ENCODE measurements at places on chromosomes 5 and 9.

DNA sequence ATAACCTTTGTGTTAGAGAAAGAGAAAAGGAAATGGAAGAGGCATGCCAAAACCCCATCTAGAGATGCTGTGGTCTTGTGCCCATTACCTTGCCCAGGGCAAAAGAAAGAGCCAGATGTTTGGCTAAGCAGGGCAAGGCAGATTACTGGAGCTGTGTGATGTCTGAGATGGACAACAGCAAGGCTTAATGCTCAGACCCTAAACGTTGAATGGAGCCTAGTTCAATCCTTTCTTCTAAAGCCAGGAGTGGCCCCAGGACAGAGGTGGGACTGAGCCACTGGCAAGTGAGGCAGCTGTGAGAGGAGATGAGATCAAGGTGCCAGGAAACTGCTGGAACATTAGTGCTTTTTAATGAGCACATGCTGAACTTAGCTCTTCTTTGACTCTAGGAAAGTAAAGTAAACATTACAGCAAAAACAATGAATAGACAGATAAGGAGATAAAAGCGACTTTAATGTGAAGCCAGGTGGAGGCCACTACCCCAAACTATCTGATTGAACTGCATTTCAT is 143.0 kb upstream of the EGFLAM start:
- no peak for DNase-seq

DNA sequence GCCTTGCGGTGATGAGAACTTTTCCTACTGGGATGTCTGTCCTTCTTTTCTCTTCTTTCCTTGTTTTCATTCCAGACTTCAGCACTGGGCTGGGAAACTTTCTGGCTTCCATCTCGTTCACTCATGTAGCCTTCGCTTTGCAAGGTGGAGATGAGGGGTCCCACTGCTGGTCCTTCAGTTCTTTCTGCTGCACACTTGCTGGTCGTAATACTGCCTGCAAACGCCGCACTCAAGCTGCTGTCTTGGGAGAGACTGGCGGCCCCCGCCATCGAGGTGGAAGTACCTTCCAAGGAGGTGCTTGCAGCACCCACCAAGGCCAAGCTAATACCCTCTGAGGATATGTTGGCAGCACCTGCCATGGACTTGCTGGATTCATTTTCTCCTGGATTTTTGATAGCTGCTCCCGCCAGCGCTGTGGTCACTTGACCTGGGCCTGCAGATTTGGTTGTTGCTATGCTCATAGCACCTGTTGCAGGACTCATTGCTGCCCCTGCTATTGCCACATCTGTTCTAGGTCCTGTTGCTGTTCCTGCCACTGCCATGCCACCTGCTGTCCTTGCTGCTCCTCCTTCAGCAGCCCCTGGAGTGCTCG is 3.0 kb downstream of the GARIN3 start:
- DNase-seq, result no peak

DNA sequence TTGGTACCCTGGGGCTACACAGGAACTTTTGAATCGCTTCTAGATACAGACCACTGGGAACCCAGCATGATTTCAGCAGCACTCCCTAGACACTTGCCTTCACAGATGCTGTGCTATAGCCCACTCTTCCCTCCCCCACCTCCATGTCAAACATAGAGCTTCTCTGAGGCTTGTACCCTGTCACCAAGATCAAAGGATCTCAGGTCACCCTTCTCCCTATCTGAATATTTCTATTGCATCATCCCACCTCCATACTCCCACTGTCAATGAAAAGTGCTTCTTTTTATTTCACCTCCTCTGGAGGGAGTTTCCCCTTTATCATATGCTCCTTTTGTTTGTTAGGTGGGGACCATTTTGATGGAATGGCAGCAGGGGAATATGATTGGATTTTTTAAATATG is 29.2 kb upstream of the PHF24 start:
- DNase-seq, result no peak

DNA sequence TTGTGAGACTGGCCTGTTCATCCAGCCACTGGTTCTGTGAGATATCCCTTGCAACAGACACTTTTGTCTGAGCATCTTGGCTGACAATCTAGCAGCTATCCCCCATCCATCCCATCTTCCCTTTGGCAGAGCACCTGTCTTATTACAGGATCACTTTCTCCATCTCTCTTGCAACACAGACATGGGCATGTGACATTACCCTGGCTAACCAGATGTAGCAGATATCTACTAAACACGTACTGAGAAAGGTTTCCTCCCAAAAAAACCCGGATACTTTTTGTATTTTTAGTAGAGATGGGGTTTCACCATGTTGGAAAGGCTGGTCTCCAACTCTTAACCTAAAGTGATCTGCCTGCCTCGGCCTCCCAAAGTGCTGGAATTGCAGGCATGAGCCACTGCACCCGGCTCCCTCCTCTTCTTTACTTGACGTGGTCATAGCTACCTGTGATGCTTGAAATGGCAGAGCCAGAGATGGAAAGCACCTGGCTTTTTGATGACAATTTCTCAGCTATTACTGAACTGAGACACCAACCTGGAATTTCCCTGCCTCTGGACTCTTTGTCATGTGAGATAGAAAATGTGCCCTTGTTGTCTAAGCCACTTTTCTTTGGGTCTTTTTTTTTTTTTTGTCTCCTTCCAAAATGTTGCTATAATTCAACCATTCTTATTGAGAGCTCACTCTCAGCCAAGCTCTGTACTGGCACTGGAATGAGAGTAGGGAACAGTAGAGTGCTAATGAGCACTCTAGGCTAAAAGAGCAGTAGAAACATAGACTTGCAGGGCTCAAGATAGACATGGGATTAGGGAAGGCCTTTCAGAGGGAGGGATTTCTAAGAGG is 32.6 kb downstream of the FNBP1 start:
- no peak for DNase-seq

DNA sequence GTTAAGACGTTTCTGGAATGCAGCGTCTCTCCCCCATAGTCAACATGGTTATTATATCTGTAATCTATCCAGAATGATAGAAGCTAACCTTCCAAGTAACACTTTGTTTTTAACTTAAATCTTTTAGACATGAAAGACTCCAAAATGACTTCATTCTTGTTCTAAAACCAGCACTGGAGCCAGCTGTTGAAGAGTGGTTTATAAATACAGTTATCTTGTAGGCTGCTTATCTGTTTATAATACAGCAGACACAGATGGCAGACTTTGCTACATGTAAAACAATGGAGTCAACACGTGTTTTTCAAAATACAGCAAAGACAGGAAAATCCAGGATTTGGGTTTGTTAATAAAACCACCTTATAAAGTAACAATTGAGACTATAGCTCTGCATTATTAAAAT is 48.8 kb upstream of the RETREG1 start:
- DNase-seq, result no peak

GRCh38 chr5:173315495-173316338 is 12.5 kb downstream of the STC2 start:
- peak; percentile 70 for DNase-seq

DNA sequence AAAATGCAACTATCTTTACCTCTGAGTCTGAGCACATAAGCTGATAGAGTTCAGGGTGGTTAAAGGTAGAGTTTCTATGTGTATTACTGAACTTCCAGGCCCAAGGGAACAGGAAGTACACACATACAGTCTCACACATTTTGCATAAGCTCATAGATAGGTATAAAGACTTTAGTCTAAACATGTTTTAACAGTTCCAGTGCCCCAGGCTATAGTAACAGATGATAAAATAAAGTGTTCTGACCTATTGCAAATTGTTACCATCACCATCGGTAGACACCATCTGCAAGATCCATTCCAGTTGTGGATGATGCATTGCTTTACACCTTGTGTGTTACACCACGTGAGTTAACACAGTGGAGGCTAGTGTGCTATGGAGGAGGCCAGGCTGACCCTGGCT is 95.8 kb downstream of the TMEM174 start:
- DNase-seq, result no peak

DNA sequence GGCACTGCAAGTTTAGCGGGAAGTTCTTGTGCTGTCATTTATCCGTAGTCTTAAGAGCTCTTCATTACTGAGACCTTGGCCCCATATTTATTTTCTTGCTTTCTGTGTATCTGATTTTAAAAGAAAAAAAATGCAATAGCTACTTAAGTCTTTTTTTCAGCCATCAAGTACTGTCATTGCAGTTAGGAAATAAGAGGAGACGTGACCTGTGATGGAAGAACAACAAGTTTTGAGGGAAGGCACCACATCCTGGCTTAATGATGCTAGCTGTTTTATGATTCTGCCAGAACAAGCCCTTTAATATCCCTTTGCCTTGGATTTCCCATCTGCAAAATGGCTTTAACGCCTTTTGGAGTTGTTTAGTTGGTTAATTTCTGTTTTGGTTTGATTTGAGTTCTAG is 3.8 kb downstream of the RGMB start:
- no peak for DNase-seq

DNA sequence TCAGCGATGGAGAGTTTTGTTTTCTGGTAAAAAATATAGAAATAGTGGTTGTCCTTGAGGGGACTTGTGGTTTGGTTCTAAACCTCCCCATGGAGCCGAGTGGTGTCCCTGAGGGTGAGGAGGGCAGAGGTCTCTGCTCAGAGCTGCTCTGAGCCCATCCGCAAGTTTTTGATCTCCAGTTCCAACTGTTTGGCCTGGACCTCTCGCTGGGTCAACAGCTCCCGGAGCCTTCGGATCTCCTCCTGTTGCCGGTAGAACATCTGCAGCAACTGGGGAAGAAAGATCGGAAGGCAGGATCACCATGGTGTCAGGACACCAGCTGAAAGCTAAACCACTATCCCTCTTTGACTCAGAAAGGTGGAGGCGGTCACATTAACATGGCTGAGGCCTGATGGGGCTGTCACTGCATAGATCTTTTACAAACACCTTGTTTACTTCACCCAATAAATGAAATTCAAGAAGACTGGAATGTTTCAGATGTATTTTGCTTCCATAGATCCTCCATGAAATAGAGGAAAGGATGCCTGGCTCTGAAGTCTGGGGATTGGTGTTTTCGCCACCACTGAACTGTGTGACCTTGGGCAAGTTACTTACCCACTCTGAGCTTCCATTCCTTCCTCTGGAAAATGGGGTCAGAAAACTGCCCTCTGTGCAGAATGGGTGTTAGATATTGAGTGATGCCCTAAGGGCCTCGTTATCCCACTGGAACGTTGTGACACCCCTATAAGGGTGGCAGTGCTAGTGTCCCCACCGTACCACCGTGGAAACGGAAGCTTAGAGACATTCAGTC is 5.8 kb upstream of the TRIM14 start:
- no peak for DNase-seq

GRCh38 chr9:1303932-1304331 is 253.8 kb downstream of the DMRT2 start:
- DNase-seq, result no peak

DNA sequence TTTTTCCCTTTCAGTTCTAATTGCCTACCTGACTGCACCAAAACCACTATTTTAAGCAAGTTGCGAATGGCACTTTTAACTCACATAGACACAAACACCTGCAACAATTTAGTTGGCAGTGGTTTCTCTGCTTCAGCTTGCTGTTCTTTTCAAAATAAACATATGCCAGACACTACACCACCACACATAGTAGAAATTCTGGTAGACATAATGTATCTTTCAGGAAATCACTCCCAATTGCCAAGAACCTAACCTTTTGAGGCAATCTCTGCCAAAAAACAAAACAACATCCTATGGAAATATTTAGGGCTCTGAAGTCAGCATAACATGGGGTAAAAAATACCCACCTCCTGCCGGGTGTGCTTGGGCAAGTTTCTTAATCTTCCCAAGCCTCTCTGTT is 27.7 kb downstream of the GLIS3 start:
- DNase-seq, result no peak

DNA sequence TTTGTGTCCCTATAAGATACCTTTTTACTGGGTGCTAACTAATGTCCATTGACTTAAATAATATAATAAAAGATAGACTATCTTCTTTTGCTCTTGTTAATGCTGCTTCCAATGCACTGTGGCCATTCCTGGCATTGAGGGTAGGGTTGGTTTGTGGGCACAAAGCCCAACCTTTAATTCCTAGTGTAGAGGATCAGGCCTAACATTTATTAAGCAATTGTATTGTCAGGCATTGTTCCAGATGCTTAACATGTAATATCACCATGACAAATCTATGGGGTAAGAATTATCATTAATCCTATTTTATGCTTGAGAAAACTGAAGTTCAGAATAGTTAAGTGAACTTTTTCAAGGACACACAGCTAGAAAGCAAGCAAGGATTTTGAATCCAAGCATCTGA is 60.4 kb upstream of the GPBP1 start:
- no peak for DNase-seq

DNA sequence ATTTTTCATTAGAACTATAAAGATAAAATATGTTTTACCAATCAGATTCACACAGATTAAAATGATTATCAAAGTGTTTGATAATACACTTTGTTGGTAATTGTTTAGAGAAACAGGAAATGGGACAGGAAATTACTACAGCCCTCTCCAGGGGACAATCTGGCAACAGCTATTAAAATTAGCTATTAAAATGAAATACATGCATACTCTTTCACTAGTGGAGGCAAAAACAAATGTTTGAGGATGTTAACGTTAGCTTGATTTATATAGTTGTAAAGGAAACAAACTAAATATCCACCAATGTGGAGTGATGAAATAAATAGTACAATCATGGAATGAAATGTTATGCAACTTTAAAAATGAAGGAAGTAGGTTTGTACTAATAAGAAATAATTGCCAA is 53.7 kb downstream of the TARS1 start:
- no peak for DNase-seq

- no peak for DNase-seq
These were observed 208.7 kb upstream of the RAI14 start for GRCh38 chr5:34447424-34447823.

GRCh38 chr5:67014957-67015400 is 181.6 kb downstream of the CD180 start:
- no peak for DNase-seq

GRCh38 chr5:68270399-68270975 is 54.9 kb downstream of the PIK3R1 start:
- no peak for DNase-seq

DNA sequence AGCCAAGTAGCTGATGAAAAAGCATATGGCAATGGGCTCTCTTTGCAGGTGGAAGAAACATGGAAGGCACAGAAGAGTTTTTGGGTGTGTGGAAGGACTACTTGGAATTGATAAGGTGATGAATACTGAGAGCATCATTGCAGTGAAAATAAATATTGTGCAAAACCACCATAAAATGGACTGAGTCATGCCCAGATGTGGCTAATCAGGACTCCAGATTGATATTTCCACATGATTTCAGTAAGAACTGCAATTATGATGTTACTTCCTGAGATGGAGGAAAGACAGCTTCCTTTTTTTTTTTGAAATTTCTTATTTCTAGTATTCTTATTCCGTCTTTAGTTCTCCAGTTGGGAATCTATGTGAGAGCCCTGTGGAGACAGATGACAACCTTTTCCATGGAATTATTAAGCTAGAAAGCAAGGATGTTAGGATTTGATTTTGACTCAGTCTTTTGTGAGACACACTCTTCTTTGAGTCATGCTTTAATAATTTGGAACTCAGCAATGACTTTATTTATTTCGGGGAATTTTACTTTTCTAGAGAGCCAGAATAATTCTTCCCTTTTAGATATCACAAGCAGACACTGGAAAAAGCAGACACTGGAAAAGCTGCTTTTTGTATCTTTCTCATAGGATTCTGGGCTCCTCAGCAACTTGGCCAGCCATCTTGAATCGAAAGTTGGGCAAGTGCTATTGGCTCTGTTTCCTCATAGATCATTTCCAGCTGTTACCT is 94.2 kb upstream of the VCAN start:
- no peak for DNase-seq

- no peak for DNase-seq
These were observed 10.8 kb downstream of the UBLCP1 start for GRCh38 chr5:159273923-159274322.
